ENCODE measurements at places on chromosomes 11 and 22.
A peak's percentile ranks its signal among the peaks of the same experiment; 100 is the strongest.

DNA sequence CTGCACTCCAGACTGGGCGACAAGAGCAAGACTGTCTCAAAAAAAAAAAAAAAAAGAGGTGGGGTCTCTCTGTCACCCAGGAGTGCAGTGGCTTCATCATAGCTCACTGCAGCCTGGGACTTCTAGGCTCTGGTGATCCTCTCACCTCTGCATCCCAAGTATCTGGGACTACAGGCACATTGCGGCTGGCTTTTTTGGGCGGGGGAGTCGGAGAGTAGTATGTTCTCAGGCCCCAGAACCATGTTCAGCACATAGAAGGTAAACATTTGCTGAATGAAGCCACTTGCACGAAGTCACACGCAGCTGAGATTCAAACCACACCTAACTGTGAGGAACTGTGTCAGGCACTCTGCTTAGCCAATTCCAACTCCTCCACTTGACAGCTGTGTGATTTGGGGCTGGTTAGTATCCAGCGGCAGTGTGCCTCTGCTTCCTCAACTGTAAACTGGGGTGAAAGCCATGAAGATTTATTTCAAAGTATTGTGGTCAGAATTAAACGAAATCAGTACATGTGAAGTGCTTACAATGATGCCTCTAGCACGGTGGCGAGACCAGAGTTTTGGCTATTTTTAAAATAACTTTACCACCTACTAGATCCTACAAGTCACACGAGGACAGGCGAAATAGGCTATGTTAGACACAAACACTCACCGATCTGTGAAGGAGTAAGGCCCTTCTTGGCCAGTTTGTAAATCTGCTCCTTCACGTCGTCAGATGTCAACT is 789 bp downstream of the RPS13 start:
- DNase-seq: no peak

DNA sequence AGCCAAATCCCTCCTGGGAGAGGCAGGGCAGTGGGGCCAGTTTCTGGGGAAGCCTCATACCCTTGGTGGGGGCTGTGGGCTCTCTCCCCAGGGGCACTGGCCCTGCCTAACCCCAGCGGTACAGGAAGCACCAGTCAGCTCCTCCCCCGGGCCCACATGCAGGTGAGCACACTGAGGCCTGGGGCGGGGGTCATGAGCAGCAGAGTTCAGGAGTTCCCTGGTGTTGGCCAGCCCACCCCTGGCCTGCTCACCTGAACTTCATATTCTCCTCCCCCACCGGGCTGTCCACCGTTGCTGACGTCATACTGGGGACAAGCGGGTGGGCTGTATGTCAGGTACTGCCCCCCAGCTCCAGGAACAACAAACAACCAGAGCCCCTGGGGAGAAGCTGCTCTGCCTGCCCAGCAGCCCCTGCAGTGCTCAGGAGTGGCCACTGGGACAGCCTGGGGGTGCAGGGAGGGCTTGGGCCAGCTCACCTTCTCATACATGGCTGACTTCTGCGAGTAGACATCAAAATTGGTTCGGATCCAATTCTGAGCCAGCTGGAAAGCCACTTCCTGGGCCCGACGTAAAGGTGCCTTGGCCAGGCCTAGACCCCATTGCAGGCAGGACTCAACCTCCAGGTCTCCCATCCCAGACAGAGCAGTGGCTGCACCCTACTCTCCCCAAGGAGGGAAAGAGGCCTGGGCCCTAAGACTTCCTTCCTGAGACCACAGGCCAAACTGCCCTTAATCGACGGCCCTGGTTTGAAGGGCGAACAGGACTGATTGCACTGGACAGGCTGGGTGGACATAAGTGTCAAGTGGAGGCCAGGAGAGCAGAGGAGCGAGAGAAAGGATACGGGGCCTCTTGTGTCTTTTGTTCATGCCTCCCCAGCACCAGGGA is 20.8 kb downstream of the TREH start:
- no peak for DNase-seq

GRCh38 chr11:102632026-102632425 is 6.9 kb upstream of the MMP20 start:
- DNase-seq: no peak

DNA sequence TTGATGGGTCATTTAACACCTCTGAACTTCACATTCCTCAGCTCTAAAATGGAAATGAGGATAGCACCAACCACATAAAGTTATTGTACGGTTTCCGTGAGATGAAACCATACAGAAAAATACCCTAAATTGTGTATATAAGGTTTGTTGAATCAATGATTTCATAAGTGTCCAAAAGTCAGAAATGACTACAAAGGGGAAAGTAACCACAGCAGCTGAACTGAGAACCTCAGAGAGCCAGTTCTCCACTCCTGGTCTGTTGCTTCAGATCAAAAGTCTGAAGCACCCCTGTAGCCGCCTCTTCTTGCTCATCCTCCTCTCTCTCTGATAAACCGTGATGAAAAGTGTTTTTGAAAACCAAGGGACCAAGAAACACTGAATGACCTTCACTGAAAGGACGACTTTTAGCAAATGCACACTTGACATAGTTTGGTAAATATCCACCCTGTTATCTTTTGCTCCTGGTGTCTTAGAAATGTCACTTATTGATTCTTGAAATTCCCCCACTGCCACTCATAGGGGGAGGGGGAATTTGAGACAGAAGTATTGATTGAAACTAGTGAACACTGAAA is 194.5 kb downstream of the NAV2 start:
- no peak for DNase-seq

- DNase-seq: peak; percentile 57
Observed at GRCh38 chr11:94815705-94816344, 47.7 kb downstream of the AMOTL1 start.

DNA sequence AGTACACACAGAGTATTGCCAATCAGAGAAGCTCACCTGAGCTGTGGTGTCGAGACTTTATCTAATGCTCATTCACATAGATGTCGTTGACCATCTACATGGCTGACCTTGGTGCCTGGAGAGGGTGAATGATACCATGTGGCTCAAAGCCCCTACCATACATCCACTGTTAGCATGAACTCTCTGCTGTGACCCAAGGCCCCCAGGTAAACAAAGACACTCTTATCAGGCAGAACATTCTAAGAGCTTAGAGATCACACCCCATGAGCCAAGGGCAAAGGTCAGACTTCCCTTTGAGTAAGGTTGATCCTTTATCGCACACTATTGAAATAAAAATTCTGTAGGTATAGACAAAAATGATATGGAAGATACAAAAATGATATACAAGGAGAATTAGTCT is 15.0 kb upstream of the PIWIL3 start:
- no peak for DNase-seq

- no peak for DNase-seq
Observed at GRCh38 chr11:68498903-68499883, 38.6 kb downstream of the PPP6R3 start.

GRCh38 chr11:13210424-13210823 is 67.2 kb upstream of the BMAL1 start:
- DNase-seq: peak; percentile 88

DNA sequence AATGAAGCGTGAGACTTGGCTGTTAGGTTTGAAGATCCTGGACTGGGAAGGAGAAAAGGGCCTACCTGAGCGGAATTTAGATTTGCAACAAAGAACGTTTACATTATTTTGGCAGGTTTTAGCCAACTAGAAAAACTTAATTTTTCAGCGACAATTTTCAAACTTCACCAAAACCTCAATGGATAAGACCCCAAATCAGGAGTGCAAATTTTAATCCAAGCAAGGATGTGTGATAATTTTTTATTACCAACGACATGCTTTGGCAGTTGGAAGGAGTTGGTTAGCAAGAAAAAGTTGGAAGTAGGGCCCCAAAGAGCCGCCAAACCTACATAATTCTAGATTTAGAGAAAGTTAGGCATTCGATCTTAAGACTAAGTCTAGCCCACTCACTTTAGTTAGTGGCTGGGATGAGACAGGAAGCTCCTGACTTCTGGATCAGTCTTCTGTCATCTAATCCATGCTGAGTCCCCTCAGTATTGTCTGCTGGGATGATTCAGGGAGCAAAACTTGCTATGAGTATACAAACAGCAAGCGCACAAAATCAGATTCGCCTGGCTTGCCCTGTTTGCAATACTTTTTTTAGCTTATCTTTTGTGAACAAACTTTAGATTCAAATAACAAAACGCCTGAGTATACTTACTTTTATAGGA is 787 bp upstream of the RDX start:
- no peak for DNase-seq

DNA sequence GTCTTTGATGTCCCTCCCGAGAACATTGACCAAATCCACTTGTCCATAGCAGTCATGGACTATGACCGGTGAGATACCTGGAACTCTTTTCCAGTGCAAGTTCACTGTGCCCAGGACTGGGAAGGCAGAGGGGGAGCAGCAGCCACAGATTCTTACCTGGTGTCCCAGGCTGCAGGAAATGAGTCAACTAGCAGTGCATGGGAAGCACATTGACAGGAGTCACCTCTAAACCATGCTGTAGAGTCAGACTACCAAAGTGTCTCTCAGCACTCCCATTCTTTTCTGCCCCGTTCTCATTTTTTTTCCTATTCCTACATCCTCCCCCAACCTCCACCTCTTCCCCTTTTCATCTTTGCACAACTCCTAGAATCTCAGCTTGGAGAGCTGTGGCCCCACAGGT is 67.2 kb upstream of the OLFML1 start:
- DNase-seq: no peak

DNA sequence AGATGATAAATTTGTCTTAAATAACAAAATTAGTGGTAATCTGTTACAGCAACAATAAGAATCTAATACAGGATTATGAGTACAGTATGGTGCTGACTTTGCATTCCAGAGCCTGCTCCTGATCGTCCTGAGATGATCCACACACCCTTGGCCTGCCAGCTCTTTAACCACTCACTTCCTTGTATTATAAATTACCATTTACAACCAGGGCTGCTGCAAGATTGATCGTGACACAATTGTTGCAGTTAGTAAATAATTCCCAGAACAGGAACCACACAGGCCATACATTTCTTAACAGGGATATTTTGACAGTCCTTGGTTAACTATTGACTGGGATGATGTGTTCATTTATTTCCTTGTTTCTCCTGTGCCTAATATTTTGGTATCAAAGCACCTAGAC is 3.8 kb upstream of the CBLIF start:
- no peak for DNase-seq

DNA sequence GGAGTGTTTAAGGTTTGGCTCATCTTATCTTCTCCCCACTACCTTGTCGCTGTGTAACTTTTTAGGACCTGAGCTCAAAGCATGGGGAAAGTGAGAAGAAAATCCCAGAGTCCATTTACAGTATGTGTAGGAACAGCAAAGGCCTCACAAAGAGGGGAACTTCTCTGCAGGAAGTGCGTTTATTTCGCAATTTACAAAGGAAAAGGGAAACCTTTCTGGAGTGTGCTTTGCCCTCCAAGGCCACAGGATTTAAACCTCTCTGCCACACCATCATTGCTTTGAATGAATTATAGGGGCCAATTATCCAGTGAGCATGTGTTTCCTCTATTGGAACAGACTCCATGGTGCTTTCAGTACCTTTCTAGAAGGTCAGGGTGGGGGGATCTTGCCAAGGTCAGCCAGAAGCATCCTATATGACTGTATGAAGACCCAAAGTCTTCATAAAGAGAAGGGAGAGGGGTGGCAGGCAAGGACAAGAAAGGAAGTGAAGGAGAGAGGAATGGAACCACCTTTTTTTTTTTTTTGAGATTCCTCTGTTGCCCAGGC is 68.1 kb upstream of the LMO2 start:
- DNase-seq: no peak

DNA sequence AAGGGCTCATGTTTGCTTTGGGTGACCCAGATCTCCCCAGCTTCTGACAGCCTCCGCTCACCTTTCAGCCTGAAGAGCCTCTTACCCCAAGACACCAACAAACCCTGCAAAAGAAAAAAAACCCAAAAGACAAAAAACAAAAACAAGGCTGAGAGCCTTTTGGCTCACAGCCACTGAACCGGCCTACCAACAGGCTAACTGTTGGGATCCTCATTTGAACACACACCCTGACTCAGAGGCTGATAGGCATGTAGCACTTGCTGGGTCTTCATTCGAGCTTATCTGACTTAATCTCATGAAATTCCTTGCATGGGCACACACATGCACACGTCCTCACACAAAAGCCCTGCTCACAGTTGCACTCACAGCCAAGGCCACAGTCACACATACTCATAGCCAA is 22.9 kb upstream of the TSKU start:
- DNase-seq: no peak

DNA sequence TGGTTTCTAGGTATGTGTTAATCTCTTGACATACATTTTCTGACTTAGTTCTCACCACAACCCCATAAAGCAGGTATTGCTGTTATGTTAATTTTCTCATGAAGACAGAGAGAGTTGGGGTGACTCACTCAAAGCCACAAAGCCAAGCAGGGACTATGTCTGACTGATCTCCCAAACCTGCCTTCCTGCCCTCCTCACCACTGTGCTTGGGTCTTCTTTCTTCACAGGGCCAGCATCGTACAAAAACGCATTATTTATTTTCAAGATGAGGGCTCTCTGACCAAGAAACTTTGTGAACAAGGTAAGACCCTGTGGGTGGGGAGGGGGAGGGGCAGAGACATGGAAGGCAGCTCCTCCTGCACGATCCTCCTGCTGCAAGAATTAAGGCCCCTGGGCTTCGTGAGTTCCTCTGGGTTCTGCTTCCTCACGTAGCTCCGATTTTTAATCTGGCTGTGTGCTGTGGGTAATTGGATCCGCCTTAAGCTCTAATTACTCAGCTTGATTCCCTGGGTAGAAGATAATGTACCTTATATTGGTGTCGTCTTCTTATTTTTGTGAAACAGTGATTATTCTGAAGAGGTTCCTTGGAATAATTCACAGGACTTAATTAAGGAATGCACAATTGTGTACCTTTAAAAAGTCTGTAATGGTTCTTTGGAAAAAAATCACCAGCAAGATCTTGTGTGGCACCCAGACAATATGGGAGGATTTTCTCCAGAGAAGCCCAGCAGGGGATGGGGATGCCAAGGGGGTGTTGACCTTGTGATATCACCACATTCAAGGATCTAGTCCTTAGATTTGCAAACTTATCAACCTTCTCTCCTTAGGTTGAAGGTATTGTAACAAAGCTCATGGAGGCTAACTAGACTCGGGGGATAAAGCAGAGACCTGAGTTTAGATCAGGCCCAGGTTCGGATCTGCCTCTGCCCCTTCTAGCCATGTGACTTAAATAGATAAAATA is 112.9 kb downstream of the SPON1 start:
- peak; percentile 42 for DNase-seq

DNA sequence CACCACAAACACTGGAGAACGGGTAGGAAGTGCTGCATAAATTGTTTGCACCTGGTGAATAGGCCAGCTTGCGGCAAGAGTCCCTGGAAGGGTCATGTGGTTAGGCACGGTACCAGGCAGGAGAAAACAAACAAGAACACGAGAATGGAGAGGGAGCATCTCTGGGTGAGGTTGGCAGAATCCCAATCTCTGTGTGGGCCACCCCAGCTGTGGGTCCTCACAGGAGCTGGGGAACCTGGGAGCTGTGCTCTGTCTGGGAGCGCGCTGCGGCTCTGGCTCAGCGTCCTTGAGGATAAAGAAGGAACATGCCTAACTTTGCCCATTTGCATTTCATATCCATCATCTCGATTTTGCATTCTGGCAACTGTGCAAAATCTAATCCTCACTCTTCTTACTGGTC is 46.1 kb upstream of the JAM3 start:
- DNase-seq: no peak

Measured in neural progenitor cell (in vitro differentiated cells).